Activated CD8-positive, alpha-beta memory T cell treated with anti-CD3 and anti-CD28 coated beads, Interleukin-2, amount 10 ng/mL, durations not matched to agents 7 days and 5 days (primary cell): ENCODE measurements at places on chromosomes 3 and 15.

DNA sequence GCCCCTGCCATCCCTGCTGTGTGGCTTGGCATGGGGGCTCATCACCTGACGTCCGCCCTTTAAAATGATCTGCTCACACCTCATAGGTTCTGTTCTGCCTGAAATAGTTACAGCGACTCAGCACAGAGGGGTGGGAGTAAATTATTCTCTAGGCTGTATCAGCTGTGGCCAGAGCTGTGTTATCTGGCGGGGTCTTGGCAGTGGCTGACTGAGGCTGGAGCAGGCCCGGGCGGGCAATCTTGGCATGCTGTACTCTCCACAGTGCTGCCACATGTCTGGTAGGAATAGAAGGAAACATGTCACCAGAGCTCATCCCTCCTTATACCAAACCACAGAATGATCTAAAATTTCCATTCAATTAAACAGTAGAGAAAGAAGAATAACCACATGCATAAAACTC, 499.9 kb upstream of the LMCD1 start:
- DNase-seq: no peak

DNA sequence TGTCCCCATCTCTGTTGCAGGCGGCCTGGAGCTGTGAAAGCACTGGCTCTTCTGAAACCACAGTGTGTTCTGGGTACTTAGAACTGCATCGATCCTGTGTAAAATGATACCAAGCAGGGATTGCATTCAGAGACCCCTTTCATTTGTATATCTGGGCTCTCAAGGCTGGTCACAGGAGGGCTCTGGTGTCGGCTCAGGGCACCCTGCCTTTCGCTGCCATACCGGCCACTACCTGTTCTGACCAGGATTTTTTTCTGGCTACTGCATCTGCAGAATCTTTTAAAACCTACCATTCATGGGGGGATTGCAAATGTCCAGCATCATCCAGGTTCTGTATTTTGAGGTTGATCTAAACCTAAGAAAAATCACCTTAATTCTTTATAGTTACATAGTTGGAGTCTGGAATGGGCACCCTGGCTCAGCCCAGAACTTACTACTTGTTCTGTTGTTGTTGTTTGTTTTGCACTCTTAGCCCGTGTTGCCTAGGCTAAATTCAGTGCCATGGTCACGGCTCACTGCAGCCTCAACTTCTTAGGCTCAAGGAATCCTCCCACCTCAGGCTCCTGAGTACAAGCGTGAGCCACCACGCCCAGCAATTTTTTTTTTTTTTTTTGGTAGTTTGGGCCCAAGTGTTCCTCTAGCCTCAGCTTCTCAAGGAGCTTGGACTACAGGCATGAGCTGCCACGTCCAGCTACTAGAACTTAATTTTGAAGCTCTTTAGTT, 52.7 kb downstream of the TRIM71 start:
- no peak for DNase-seq

DNA sequence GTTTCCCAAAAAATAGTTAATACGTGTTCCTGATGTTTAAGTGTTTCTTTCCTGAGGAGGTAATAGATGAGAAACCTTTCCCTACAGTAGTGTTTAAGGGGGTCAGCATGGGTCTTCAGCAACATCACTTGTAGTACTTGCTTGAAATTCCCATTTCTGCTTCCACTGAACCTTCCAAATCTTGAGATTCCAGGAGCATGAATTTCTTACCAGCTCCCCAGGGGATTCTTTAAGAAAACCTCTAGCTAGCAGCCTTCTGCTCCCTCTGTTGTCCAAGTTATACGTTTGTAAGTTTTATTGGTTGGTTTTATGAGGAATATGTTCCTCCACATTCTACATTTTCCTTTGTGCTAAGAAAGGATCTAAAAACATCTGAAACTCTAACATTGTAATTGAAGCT, 38.2 kb upstream of the ACP3 start:
- no peak for DNase-seq

DNA sequence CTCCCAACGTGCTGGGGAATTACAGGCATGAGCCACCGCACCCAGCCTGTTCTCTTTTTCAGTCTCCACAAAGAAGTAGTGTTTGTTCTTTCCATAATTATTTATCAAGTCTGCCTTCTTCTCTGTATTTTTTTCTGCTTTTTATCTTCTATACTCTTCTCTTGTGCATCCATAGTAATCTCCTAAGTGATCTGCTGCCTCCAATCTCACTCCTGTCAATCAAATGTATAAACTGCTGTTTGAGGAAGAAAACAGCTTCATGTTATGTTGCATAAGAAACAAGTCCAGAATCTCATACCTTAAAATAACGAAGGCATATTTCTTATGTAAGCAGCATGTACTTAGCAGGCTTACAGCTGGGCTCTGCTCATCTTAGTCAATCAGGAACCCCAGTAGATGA, 801.6 kb upstream of the NR2F2 start:
- no peak for DNase-seq

DNA sequence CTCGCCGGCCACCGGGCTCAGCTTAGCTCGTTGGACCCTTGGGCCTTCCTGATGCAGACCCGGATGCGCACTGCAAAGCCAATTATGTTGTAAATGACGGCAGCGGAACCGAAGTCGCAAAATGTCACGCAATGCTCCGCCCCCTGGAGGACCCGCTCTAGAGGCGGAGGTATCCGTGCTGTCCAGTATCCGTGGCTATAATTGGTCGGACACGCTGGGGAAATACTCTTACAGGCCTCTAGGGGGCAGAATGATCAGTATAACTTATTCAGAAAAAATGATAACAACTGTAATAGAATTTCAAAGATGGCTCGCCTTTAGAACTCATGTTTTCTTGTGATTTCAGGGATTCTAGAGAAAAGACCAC, at the start of gene PRR23B:
Gene PRR23B (minus strand): TSS at position 59 of the 367 bp plus-strand sequence. CDS start 265 bp downstream, outside the sequence.
- no peak for DNase-seq

- no peak for DNase-seq
Measured at GRCh38 chr3:159892801-159893200, 95.8 kb upstream of the IL12A start.

- DNase-seq: no peak
Measured at GRCh38 chr15:41877631-41878354, 16.1 kb downstream of the SPTBN5 start.

- DNase-seq: no peak
Measured at GRCh38 chr3:65560133-65560532, 478.6 kb downstream of the MAGI1 start.

DNA sequence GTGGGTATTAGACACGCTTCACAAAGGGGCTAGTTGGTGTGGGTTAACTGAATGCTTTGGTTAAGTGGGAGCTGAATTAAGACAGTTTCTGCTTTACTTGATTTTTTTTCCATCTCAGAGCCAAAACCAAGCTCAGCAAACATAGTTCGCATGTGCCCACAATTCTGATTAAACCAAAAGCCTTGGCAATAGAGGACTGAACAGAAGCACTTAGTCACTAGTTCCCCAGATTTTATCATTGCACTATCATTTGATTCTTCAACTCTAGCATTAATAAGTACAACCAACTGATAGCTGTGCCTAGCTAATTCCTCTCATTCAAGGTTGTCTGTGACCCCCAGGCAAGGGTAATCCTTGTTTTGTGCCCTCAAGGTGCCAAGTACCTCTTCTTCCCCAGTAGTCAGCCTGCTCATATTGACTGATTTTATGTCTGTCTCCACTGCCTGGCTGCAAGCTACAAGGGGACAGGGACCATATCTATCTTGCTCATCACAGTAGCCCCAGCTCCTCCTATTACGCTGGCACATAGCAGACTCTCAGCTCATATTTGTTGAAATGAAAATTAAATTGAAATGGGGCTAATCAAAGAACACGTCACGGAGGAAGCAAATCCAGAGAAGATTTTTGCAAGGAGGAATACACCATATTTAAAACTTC, 9.9 kb upstream of the ARHGEF3 start:
- no peak for DNase-seq

DNA sequence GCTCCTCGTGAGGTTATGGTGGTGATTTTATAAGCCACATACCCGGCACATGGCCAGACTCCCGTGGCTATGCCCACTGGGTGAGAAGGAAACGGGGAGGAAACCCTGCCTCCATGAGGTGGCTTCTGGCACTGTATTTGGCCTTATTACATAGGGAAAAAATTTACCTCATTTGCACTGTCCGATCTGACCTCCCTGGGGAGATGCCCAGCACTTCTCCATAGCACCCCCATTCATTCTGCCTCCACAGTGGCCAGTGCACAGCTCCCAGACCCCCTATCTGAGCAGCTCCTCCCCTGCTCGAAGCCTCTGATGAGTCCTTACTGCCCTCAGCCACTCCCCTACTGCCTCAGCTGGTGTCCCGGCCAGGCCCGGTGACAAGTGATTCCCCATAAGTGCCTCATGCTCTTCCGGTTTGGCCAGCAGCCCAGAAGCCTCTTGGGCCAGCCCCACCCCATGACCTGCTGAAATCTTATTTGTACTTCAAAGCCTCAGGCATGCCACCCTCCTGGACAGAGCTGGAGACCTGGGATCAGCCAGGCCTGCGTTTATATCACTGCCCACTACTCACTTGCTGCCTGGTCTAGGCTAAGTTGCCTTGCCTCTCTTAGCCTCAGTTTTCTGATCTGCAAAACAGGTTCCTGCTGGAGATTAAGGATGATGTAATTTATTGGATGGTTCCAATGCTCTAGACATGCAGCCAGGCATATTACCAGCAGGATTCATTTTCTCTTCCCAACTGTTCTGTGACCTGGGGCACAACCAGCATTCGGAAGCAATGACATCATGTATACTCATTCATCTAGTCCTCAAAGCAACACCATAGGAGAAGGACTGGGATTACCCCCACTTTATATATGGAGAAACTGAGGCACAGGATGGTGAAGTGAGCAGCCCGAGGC, 30.6 kb upstream of the SLC6A6 start:
- DNase-seq: no peak

DNA sequence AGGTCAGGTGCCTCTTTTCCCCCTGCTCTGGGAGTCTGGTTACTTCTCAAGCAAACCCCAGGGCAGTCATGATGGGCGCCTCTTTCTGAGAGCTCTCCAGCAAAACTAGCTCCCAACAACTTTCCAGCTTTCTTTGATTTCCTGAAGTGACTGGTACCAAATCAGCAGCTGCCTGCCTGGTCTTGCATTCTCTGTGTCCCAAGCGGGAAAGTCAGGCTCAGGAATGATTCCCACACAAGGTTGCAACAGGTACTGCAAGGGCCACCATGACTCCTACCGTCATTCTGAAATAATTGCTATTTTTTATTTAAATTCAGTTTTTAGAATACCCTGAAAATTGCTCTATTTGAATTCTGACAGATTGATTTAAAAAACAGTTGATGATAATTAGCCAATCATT, 658.7 kb downstream of the SQOR start:
- no peak for DNase-seq

GRCh38 chr3:194224471-194225417, 88.8 kb downstream of the HES1 start:
- DNase-seq: no peak

GRCh38 chr3:141368925-141369794, 856 bp downstream of the ZBTB38 start:
- DNase-seq: no peak

GRCh38 chr3:125916376-125916978, 52.5 kb upstream of the ROPN1B start:
- no peak for DNase-seq

- no peak for DNase-seq
Measured at GRCh38 chr3:170387950-170388349, 30.4 kb downstream of the SKIL start.

- no peak for DNase-seq
Measured at GRCh38 chr3:140198242-140198641, 263.3 kb downstream of the CLSTN2 start.

- DNase-seq: no peak
Measured at GRCh38 chr15:69750253-69750652, 297.6 kb downstream of the RPLP1 start.

- DNase-seq: no peak
Measured at GRCh38 chr3:52400275-52400793, 44.6 kb downstream of the SEMA3G start.

GRCh38 chr3:69339760-69340159, 46.1 kb downstream of the FRMD4B start:
- no peak for DNase-seq

GRCh38 chr3:67245545-67245944, 247.4 kb downstream of the KBTBD8 start:
- DNase-seq: no peak

GRCh38 chr15:62553911-62554563, 389.0 kb upstream of the C2CD4B start:
- no peak for DNase-seq

DNA sequence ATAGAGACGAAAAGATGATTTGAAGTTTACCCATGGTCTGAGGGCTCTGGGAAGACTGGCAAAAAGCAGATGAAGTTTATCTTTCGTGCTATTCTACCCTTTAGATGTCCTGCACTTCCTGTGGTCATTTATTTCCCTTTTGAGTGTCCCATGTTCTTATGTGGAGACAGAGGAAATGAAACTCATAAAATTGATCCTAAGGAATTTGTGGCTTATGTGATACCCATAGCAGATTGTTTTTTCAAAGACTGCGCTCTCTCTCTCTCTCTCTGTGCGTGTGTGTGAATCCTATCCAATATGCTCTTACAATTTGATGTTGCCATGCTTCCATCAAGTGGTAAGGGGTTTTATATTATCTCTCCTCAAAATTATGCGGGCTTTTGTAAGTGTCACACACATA, 607.5 kb upstream of the DPPA4 start:
- no peak for DNase-seq

DNA sequence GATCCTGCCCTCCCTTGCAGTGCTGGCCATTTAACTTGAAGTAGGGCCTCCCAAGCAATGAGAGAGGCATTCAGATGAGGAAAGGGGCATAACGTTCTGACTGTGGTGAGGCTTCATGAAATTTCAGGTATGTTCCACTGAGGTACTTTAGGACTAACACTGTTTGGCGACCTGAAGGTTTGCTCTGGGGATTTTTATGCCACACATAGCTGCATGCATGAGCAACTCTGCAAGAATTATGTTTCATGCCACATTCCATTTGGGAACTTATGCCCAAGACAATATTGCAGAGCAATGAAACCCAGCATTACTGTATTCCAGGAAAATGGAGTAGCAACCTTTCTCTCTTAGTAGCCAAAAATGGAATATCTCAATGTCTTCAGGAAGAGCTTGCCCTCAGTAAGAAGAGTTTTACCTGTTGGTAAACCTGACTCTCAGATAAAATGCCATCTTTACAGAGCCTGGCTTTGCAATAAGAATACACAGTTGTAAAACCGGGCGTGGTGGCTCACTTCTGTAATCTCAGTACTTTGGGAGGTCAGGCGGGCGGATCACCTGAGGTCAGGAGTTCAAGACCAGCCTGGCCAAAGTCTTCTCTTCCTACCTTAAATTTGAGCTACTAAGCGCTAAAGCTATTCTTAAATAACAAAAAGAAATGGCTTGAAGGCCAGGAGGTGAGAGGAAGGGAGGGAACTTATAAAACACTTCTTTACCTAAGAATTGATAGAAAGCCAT, 16.7 kb upstream of the TBL1XR1 start:
- DNase-seq: no peak

GRCh38 chr3:128050597-128050996, 1.6 kb upstream of the SEC61A1 start:
- DNase-seq: no peak

DNA sequence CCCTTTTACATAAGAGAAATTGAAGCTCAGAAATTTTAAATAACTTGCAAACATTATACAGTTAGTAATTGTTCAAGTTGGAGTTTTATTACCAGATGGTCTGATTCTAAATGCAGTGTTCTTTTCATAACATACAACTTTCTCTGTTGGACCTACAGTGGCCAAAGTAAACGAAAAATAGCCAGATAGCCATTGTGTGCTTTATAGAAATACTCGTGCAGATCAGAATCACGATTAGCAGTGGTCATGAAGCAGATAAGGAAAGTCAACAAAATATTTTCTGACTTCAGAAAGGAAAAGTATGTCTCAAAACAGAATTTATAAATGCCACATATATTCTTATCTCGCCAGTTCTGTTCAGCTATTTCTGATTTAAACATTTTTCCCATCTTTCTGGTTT, 436.9 kb downstream of the CNTN6 start:
- no peak for DNase-seq
